NCI-H187 treated with DMSO at 0.1 percent for 48 hours (cell line): ENCODE measurements at places on chromosomes 2 and 18.

- DNase-seq: no peak
Observed at GRCh38 chr18:71831039-71831438, 713.1 kb downstream of the CBLN2 start.

- DNase-seq: no peak
Observed at GRCh38 chr18:74012954-74013630, 134.5 kb downstream of the FBXO15 start.

- no peak for DNase-seq
Observed at GRCh38 chr2:46434851-46435273, 44.5 kb upstream of the TMEM247 start.

DNA sequence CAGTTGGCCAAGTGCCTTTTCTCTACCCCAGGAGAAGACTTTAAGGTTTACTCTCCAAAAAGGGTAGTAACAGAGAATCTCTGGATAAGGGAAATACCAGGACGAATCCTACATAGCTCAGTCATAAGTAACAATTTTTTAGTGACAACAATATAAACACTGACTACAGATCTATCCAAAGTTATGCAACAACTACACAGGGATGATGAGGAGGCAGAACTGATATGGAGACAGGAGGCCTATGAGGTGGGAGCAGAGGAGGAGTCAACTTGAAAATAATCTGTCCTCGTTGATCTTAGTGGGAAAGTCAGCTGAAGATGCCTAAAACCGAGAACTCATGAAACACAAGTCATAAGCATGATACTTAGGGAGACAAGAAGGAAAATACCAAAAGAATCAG is 40.2 kb downstream of the SLC35F5 start:
- DNase-seq: no peak

DNA sequence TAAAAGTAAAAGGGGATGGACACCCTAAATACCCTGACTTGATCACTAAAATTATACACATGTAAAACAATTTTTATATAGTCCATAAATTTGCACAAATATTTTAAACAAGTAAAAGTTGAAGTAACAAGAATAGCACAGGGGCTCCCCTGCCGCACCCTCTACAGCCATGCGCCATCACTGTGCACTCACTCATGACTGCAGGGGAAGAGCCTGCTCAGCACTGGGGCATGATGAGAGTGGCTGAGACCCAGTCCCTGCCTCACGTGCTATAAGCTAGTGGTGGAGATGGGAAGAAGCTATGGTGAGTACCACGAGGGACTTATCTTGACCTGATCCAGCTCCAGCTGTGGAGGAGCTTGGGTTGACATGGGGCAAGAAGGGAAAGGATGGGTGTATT is 46.9 kb upstream of the MYO1B start:
- DNase-seq: no peak

GRCh38 chr2:127083819-127084503 is 23.0 kb downstream of the BIN1 start:
- DNase-seq: no peak

DNA sequence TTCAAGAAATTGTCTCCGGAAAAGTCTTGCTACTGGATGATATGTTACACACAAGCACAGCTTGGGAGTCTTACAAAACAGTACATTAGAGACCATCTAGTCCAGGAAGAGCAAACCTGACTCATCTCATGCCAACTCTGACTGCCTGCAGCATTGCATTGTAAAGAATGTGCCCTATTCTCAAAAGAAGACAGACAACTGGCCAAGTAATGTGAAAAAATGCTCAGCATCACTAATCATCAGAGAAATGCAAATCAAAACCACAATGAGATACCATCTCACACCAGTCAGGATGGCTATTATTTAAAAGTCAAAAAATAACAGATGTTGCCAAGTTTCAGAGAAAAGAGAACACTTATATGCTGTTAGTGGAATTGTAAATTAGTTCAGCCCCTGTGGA is 42.7 kb upstream of the GORASP2 start:
- no peak for DNase-seq

- DNase-seq: no peak
Observed at GRCh38 chr18:77007251-77007650, 125.3 kb downstream of the MBP start.

DNA sequence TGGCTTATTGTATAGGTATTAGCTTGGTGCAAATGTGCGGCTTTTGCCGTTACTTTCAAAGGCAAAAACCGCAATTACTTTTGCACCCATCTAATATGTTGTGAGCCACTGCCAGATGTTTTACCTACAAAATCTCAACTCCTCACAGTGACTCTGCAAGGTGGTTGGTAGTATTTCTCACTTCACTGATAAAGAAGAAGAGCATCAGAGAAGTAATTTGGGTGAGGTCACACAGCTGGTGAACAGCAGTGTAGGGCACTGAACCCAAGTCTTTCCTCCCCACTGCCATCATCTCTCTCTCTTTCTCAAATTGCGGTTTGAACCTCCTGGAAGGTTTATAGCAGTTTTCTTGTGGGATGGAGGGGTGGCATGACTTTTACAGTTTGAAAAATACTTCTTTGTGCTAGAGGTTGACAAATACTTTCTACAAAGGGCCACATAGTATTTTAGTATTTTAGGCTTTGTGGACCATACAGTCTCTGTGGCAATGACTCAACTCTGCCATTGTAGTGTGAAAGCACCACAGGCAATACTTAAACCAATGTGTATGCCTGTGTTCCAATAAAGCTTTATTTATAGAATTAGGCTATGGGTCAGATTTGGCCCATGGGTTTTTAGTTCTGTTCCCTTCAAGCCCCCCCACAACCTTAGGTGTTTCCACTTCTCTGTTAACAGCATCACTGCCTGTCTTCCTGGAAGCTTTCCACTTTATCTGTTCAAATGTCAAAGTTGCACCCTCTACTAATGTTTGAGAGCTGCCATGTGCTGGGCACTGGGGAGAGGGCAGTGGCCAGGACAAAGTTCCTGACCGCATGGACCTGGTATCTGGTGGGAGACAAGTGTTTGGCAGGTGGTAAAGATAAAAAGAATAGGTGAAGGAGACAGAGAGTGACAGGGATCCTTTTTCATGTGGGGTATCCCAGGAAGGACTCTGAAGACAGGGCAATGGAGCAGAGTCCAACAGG is 30.1 kb downstream of the FHOD3 start:
- DNase-seq: no peak

- DNase-seq: no peak
Observed at GRCh38 chr18:35389095-35389618, 12.0 kb upstream of the ZNF396 start.

DNA sequence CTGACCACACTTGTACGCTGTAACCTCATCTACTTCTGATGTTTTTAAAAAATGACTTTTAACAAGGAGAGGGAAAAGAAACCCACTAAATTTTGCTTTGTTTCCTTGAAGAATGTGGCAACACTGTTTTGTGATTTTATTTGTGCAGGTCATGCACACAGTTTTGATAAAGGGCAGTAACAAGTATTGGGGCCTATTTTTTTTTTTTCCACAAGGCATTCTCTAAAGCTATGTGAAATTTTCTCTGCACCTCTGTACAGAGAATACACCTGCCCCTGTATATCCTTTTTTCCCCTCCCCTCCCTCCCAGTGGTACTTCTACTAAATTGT is 2.1 kb downstream of the RHOB start:
- DNase-seq: no peak

DNA sequence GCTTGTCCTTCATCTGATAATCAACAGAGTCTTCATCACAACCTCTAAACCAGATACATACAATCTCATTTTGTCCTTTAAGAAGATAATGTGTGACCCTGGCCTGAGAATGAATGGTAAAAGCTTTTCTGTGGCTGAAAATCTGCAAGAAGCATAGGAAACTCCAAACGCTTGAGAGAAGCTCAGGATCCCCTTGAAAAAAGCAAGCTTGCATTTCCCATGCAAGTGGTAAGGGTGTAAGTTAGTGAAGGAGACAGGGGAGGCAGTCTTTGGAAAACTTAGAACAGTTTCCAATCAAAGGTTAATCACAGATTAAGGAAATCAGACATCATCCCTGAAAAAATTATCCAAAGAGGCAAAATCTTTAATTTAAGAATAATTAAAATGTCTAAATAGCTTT is 413.6 kb upstream of the SALL3 start:
- no peak for DNase-seq

- DNase-seq: no peak
Observed at GRCh38 chr2:234694244-234695013, 197.5 kb upstream of the ARL4C start.

GRCh38 chr2:196242131-196242620 is 70.8 kb upstream of the STK17B start:
- no peak for DNase-seq

DNA sequence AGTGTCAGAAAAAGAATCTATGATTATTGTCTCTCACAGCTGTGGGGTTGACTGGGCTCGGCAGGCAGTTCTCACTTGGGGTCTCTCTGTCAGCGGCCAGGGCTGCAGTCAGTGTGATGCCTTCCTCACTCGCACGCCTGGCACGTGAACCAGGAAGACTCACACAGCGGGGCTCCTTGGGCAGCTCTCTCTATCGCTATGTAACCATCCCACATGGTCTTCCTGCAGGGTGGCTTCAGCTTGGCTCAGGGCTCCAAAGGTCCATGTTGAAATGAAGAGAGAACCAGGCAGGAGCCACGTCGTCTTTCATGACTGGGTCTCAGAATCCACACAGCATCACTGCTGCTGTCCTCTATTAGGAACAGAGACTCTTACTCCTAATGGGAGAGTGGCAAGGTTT is 30.6 kb upstream of the SLC1A4 start:
- DNase-seq: no peak

DNA sequence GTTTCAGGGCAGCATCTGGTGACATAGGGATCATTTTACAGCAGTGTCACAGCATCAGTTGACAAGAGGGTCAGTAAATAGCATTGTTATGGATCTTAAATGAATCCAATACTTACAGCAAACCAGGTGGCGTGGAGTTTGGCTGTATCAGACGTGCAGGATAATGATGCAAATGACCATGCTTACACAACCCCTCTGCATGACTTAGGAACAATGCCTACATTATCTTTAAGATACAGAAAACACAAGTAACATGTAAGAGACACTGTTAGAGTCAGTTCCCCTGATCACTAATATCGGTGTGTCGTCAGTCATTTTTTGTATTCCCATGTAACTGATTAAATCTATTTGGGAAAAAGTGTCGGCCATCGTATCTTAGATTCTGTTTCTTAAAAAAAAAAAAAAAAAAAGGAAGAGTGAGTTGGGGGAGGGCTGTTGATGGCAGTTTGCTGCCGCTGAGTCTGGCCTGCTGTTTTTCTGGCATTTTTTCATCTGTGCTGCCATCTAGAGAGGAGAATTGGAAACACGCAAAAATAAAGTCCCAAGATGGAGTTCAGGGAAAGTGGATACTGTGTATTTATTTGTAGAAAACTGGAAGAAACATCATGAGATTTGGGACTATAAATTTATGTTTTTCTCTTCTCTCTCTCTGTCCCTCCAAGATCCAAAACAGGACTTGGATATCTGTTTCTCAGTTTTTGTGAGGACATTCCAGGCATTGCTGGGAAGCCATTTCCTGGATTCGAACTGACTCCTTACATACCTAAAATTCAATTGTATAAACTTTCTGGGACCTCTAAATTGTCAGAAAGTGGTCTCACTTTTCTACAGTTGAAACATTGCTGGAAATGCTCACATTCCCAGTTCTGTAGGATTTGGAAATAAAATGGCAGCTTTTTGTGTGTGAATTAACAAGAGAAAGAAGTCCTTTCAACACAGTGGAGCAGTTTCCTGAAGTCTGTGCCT is 60.3 kb upstream of the AGPS start:
- DNase-seq: no peak

GRCh38 chr2:235594041-235594440 is 100.2 kb downstream of the AGAP1 start:
- DNase-seq: peak; percentile 29
